Progenitor cell of endocrine pancreas (in vitro differentiated cells): ENCODE measurements at places on chromosomes 7 and 10. TPM values are rescaled to one million over a fixed set of nuclear protein-coding genes. Genes with fewer than 3 reads are reported as not detected.

- no peak for DNase-seq
These were observed 78.6 kb downstream of the CHCHD3 start for GRCh38 chr7:133003052-133003910.

Gene SLK
- 29.8 and 29.9 TPM in 2 replicates for total RNA-seq

Gene VPS37D
- 15.0 and 15.6 TPM in 2 replicates for total RNA-seq

DNA sequence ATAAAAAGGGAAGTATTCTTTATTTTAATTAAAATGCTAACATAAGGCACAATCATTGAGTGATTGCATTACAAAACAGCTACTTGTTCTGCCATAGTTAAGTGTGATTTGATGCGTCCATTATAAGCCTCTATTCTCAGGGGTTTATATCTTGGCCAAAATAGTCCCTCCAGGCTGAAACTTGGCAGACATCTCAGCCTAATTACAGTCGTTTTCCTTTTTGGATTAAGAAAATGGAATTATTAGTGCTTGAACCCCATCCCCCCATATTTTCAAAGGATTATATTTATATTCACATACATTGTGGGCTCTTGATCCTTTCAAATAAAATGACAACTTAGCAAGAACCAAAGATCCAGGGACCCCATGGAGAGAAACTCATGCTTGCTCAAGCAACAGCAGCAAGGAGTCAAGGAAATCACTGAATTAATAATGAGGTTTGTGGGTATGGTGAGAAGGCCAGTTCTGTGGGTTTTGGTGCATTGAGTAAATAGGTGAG, 66.7 kb upstream of the NEUROD6 start:
- DNase-seq, result no peak

Gene NPFFR1
- not detected in 2 replicates for total RNA-seq
